Stimulated activated CD8-positive, alpha-beta memory T cell treated with anti-CD3 and anti-CD28 coated beads, Interleukin-15, amount 100 ng/mL, for 24 hours (primary cell): ENCODE measurements at places on chromosomes 4 and X.

GRCh38 chr4:21697583-21697982, 251.0 kb downstream of the KCNIP4 start:
- no peak for DNase-seq

GRCh38 chr4:72665171-72665968, 96.3 kb upstream of the ADAMTS3 start:
- DNase-seq: no peak

DNA sequence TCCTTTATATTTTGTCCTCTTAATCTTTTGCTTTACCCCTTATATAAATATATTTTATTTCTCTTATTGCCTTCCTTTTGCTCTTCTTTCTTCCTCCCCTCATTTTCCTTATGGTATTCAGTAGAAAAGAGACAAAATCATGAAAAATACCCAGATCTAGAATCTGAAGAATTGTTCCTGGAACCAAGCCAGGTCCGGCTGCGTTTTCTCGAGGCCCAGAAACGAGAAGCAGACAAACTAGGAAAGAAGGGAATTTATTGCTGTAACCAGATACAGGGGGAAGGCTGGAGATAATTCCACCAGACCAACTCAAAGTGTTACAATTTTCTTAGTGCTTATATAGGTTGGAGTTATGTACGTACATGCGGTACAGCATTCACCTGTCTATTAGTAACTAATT, 328.7 kb downstream of the GABRG1 start:
- DNase-seq: no peak

- no peak for DNase-seq
Measured at GRCh38 chr4:1815096-1815996, 22.3 kb downstream of the FGFR3 start.

DNA sequence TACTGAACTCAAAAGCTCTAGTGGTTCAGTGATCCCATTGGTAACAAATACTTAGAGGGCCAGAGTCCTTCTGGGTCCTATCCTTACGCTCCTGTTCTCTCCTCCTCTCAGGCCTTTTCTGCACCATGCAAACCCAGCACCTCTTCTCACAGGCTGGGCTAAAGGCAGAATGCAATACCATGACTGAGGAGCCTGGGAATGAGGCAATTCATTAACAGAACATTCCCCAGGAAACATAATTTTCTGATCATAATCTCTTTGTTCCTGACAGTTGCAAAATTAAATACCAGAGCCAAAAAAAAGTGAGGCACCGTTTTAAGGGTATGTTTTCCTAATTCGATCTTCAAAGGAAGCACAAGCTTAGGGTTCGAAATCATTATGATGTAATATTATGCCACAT, 9.0 kb downstream of the SORBS2 start:
- DNase-seq: no peak

GRCh38 chr4:187552781-187553180, 442.8 kb upstream of the ZFP42 start:
- no peak for DNase-seq

- DNase-seq: no peak
Measured at GRCh38 chr4:176642472-176642871, 150.2 kb downstream of the VEGFC start.

DNA sequence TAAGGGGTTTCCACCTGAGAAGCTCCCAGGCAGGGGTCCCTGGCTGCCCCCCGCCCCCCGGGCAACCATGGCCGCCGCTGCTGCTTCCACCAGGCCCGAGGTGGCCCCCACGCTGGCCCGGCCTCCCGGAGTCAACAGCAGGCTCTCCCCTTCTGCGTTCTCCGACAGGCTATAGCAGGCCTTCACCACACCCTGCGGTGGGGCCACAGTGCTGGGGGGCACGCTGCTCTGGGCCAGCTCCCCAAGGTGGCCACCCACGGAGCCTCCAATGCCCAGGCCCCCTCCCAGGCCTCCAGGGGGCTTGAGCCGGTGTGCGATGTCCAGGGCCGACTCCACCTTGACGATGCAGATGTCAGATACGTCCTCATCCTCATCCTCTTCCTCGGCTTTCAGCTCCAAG, 72.5 kb downstream of the UBE2K start:
- DNase-seq: no peak

DNA sequence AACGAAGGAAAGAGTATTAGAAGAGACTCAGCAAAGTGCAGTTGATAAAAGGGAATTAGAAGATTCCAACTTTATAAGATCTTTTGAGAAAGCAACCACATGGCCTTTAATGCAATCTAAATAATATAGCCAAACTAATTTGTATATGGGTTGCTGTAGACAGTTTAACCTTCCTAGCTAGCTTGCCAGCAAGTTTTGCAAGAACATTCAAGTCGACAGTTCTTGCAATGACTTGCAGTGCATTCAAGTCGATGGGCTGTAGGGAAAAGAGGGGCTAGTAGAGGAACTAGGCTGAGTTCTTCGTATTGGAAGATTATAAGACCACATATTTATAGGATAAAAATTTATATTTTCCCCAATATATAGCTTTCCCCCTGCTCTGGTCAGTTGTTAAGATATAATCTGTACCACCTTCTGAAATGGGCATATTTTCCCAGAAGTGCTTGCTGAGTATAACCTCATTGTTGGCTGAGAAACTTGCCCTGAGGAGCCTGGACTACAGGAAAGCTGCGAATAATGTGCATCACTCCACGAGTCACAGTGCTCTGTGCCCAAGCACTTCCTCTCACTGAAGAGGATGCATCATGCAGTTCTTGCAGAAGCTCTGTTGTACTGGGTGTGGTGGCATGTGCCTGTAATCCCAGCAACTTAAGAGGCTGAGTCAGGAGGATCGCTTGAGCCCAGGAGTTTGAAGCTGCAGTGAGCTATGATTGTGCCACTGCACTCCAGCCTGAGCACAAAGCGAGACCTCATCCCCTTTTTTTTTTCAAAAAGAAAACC, 56.7 kb downstream of the DOCK11 start:
- no peak for DNase-seq

- no peak for DNase-seq
Measured at GRCh38 chrX:39331082-39331704, 529.9 kb downstream of the MID1IP1 start.

- no peak for DNase-seq
Measured at GRCh38 chrX:113868177-113868576, 715.7 kb upstream of the HTR2C start.

GRCh38 chr4:143372093-143372915, 35.6 kb downstream of the GAB1 start:
- no peak for DNase-seq

DNA sequence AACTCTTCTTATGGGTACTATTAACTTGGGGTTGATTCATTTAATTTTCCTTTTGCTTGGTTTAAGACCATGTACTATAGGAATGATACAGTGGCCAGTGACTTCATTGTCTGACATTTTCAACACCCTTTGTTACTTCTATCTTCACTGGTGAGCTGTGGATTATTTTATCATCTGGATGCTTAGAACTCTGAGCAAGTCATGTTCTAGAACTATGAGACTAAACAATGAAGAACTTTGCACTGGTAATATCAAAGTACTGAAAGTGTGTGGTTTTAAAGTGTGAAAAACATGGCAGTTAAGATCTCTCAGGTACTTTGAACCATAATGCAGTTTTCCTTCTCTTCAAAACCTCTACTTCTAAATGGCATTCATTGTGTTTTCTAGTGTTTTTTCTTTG, 47.8 kb downstream of the MAP7D3 start:
- DNase-seq: no peak

GRCh38 chr4:106753426-106753825, 282.7 kb downstream of the DKK2 start:
- no peak for DNase-seq

DNA sequence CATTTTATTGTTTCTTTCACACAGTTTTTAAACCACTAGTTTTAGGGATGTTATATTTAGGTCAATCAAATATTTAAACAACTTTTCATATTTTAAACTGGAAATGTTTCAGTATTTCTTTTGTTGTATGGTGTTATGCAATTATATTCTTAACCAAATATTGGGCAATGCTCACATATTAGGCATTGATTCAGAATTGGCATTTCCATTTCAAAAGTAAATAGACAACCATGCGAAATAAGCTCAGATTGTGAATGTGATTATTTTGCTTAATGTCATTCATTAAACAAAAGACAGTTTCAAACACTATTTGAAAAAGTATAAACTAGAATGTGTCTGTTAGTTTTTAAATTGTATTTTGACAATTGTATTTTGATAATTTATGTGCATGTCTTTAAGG, 36.9 kb downstream of the ARAP2 start:
- no peak for DNase-seq

- DNase-seq: no peak
Measured at GRCh38 chr4:30028826-30029225, 691.3 kb upstream of the PCDH7 start.

DNA sequence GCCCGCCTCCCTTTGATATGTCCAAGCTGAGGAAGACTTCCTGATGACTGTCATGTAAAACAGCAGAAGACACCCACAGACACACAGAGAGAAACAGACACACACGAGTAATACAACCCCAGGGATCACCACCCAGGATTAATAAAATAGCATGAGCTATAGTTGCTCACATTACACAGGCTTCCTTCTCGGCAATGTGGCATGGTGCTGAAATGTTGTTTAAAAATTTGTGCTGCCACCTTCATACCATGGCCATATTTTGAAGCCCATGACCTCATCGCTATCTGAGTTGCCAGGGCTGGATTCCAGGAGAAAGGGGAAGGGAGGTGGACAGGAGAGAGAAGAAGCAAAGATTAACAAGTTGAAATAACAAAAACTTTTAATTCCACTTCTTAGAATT, 111.7 kb downstream of the SYNPO2 start:
- no peak for DNase-seq

GRCh38 chr4:7212921-7213320, 20.6 kb downstream of the SORCS2 start:
- no peak for DNase-seq

- no peak for DNase-seq
Measured at GRCh38 chrX:51026862-51027261, 116.3 kb downstream of the BMP15 start.

DNA sequence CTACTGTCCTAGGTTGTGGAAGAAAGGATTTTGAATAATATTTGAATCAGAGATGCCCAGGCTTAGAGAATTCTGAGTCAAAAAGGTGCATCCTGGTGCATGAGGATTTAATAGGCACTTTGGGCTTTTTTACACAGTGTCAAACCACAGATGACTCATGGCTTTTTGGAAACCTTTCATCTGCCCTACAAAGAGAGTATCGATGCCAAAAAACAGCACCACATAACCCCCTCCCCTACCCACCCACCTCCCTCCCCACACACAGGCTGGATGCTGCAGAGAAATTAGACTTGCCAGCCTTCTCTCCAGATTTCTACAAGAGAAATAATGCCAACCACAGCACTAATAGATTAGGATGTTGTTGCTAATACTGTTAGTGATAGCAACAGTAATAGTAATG, 779.3 kb downstream of the NLGN4X start:
- no peak for DNase-seq

GRCh38 chr4:186839122-186840037, 115.7 kb upstream of the FAT1 start:
- DNase-seq: no peak

DNA sequence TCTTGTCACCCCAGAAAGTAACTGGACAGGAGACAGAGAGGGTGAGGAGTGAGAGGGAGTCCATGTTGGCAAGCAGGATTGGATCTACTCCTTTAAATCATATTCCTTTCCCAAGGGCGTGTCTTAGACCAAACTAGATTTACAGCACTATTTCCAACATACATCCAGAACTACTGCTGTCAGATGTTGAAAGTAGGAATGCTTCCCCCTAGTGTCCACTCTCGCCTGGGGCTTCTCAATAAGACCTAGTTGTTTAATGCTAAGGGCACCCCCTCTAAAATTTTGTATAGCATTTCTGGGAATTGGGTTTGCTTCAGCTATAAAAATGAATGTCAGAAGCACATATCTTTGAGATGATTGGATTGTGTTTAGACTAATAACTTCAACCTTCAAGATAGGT, 13.3 kb downstream of the OFD1 start:
- DNase-seq: no peak

GRCh38 chr4:7470111-7470510, 35.4 kb upstream of the PSAPL1 start:
- no peak for DNase-seq

DNA sequence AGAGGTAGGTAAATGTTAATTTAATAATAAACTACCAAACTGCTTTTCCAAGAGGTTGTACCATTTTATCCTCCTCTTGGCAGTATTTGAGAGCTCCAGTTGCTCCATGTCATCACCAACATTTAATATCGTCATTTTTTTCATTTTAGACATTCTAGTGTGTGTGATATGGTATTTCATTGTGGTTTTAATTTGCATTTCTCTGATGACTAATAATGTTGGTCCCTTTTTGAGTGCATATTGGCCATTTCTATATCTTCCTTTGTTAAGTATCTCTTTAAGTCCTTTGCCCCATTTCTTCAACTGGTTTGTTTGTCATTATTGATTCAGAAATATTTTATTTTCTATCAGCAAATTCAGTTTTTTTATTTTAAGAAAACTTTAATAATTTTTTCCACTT, 88.8 kb downstream of the MAPK10 start:
- no peak for DNase-seq

GRCh38 chr4:140829825-140830224, 73.6 kb upstream of the TBC1D9 start:
- DNase-seq: no peak

DNA sequence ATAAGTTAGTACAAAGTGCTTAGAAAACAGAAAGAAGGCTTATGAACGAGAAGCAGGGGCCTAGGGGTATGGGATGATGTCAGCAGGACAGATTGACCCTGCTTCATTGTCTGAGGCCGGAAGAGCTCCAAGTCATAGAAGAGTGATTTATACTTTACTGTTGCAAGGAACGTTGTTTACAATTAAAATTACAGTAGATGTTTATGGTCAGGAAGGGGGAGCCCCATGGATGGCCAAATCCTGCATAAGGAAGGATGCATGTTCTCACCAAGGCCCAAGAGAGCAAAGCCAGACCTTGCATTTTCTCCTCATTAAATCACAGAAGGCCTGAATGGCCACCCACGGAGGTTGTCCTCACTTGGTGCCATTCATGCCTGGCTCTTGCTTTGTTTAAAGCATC, 115.3 kb downstream of the LDB2 start:
- DNase-seq: no peak

DNA sequence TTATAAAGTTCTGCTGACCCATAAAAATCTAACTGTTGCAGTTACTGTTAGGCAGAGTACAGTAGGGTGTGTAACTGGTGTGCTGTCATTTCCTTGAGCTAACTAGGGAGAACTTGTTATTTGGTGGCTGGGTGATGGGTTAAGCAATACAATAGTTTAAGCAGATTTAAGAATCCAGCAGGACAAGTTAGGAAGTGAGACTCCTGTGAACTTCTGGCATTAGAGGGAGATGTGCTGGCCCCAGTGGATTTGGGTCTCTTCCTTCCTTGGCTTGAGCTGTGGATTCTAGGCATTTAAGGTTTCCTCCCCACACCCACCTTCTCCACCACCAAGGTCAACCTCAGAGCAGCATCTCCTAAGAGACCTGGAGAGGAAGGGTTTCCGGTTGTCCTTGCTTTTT, 70.5 kb downstream of the CLCN5 start:
- DNase-seq: no peak
